NCI-H1930 (cell line): ENCODE measurements at places on chromosomes 12 and 14.

GRCh38 chr14:74893614-74894091 lies 11.9 kb downstream of the DLST start:
- no peak for DNase-seq

GRCh38 chr12:55280991-55281390 lies 15.4 kb downstream of the OR6C6 start:
- DNase-seq, result no peak

- DNase-seq, result no peak
These were observed 284.0 kb downstream of the PRKD1 start for GRCh38 chr14:29643433-29644211.

DNA sequence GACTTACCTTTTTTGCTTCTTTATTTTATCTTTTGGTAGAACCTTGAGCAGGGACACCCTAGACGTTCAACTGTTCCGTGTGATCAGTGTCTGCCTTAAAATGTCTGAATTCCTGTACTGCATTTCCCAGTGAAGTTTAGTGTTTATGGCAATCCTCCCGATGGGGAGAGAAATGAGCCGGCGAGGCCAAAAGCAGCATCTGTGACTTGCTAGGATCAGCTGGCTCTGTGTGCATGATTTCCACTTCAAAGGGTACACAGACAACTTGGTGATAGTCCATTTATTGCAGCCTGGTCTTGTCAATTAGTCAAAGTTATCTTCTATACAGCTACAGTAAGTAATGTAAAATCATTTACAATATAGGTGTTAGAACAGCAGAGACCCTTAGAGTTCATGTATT lies 768.5 kb downstream of the DIO2 start:
- DNase-seq, result no peak

- DNase-seq, result no peak
These were observed 5.6 kb downstream of the CHFR start for GRCh38 chr12:132881818-132882217.

GRCh38 chr12:52946797-52947547 lies 1.9 kb upstream of the KRT18 start:
- no peak for DNase-seq

- DNase-seq, result no peak
These were observed 136.9 kb downstream of the EGLN3 start for GRCh38 chr14:33814010-33814409.

- DNase-seq, result no peak
These were observed 156.6 kb downstream of the GCH1 start for GRCh38 chr14:54746019-54746418.

GRCh38 chr12:68821357-68822188 lies 13.6 kb downstream of the MDM2 start:
- DNase-seq, result no peak

DNA sequence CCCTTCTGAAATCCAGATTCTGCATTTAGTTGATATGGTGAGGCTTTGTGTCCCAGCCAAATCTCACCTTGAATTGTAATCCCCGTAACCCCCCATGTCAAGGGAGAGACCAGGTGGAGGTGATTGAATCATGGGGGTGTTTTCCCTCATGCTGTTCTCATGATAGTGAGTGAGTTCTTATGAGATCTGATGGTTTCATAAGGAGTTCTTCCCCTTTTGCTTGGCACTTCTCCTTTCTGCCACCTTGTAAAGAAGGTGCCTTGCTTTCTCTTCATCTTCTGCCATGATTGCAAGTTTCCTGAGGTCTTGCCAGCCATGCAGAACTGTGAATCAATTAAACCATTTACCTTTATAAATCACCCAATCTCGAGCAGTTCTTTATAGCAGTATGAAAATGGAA lies 23.1 kb upstream of the C12orf42 start:
- no peak for DNase-seq

DNA sequence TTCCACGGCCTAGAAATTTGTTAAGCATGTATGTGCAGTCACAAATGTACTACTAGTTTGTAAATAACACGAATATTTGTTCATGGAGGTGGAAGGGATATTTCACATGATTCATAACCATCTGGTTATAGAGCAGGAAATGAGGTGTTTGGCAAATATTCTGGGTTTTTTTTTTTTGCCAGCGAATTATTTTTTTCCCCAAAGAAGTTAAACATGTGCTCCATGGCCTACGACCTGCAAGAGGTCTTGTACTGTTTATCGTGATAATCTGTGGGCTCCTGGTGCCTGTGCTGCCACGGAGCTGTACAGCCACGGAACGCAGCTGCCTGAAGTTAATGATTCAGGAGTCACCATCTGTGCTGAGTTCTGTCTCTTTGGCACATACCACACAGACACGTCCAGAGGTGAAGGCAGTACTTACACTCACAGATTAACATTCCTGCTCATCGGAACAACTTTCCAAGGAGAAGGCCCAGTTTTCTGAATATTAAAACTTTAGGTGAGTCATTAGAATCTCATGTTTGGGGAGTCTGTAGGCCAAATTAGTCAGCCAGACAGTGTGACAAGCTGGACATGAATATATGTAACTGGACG lies 156.3 kb downstream of the TMX1 start:
- no peak for DNase-seq

DNA sequence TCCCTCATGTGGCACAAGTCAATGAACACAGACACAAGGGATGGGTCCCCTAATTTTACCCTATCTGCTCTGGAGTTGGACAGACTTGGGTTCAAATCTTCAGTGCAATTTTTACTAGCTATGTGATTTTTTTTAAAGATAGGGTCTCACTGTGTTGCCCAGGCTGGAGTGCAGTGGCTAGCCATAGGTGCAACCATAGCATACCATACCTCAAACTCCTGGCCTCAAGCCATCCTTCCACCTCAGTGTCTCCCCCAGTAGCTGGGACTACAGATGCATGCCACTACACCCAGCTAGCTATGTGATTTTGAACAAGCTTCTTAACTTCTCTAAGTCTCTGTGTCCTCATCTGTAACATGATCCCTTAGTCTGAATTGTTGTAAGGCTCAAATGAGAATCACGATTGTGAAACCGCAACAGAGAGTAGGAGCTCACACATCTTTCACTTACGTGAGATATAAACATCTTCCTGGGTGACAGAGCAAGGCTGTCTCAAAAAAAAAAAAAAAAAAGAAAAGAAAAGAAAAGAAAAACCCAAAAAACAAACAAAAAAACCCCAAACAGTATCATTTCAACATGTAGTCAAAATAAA lies 4.7 kb downstream of the CALCOCO1 start:
- DNase-seq, result no peak

GRCh38 chr14:94569381-94570001 lies 8.2 kb downstream of the SERPINA4 start:
- no peak for DNase-seq

- no peak for DNase-seq
These were observed 57.3 kb downstream of the NRXN3 start for GRCh38 chr14:78227248-78228077.

DNA sequence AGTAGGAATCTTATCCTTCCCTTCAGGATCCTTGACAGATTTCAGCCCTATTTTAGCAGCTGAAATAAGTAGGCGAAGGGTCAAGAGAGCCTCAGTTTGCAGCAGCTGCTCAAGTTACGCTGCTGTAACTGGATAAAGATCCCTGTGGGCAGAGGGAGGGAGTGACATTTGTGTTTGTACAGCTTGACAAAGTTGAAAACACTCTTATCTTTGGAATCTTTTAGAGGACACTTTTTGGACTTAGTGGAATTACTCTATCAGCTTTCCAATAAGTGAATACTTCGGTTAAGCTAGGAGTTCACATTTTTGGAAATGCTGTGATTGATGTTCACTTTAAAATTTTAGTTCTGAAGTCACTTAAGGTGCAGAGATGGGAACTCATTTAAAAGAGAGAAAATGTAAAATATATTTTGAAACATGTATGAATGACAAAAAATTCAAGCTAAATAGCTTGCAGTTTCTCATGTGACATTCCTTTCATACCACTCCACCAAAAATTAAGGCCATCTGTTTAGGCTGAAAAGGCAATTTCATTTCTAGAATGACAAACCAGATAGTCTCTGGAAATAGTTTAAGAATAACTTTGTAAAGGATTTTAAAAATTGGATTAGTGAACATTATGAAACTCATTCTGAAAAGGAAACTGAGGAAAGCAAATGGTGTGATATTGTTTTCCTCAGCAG lies 55.2 kb downstream of the SLC38A4 start:
- DNase-seq, result no peak

DNA sequence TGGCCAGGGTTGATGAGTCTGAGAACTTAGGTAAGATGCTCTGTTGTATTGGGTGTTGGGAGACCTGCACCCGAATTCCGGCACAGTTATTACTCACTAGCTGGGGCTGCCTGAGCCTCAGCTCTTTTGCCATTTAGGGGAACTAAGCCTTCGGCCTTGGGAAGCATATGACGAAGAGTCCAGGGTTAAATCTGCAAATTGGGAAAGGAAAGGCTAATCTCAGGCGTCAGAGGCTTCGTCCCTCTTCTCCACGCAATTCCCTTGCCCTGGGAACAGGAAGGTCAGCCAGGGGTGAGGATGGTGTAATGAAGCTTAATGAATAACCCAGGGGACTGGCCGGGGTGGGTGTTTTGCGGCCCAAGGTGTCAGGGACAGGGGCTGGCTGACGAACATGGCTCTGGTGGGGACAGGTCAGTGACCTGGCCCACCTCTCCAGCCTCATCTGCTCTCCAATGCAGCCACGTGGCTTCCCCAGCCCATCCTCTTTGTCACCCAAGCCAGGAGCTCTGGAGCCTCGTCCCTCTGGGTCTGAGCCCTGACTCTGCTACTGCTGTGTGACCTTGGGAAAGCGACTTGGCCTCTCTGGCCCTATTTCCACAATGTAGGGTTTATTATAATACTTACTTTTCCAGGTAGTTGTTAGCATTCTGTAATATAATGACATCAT lies 3.8 kb upstream of the SDSL start:
- no peak for DNase-seq

- no peak for DNase-seq
These were observed 263.3 kb downstream of the SLC16A7 start for GRCh38 chr12:59859171-59859510.

DNA sequence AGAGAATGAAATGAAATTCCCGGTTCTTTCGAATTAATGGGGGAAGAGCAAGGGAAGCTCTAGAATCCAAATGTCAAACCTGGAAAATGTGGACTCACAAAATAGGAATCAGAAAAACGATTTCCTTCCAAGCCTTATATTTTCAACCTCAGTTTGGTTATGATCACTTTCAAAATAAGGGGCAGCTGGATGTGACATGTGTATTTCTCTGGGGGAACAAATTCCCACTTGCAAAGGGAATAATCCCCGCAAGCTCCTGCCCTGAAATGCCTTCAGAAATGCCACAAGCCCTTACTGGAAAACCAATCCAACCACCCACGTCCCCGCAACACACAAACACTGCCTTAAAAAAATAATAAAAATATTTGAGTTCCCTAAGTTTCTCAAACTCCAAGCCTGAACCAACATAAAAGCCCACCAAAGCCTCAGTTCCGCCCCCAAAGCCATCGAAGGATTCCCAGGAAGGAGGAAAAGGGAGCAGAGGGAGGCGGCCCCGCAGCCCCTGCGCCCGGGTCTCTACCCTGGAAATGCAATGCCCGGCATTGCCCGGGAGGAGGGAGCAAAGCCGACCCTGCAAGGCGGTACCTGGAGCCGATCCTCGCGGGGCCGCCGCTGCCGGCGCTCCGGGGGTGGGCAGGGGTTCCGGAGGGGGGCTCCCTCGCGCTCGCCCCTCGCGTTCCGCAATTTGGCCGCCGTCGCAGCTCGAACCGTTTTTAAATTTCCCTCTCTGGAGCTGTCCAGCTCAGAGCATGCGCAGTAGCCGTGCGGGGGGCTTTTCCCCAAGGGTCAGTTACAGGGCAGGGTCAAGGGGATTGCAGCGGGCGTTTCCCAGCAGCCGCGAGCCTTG lies at the start of gene FOXN4:
Gene FOXN4, minus strand, starts transcription at position 751 of the 847 bp plus-strand sequence. CDS start 963 bp downstream, outside the sequence.
- DNase-seq, result peak; percentile 48

DNA sequence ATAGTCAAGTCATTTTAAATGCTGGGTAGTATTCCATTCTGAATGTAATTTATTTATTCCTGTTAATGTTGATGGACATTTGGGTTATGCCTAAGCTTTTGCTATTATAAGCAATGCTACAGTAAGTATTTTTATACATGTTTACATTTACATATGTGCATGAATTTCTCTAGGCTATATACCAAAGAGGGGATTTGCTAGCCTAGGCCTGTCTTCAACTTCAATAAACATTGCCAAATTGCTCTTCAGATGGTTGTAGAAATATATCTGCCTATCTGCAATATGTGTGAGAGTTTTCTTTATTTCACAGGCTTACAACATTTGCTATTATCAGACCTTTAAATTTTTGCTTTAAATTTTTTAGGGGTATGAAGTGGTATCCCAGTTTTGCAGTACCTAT lies 87.0 kb downstream of the MIPOL1 start:
- DNase-seq, result no peak

- DNase-seq, result no peak
These were observed 15.7 kb upstream of the SLC2A3 start for GRCh38 chr12:7951671-7952070.

- DNase-seq, result no peak
These were observed 101.2 kb upstream of the SLC38A2 start for GRCh38 chr12:46473634-46474329.

- peak; percentile 68 for DNase-seq
These were observed 554.9 kb downstream of the NRXN3 start for GRCh38 chr14:78725086-78725485.

GRCh38 chr12:1932264-1932777 lies 13.9 kb upstream of the CACNA2D4 start:
- no peak for DNase-seq

DNA sequence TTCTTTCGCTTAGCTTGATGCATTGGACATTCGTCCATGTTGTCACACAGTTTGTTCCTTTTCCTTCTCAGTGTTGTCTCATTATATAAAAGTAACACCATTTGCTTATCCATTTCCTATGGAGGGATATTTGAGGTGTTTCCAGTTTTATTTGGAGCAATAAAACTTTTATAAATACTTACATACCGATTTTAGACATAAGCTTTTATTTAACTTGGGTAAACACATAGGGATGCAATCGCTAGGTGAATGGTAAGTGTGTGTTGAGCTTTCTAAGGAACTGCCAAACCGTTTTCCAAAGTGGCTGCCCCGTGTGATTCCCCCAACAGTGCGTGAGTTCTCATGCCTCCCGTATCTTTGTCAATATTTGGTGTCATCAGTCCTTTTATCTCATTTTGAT lies 95.2 kb upstream of the DYNC1H1 start:
- DNase-seq, result no peak

GRCh38 chr14:104363891-104364760 lies 215.4 kb upstream of the C14orf180 start:
- no peak for DNase-seq

GRCh38 chr14:96267336-96267735 lies 11.3 kb downstream of the BDKRB1 start:
- no peak for DNase-seq

GRCh38 chr14:21199611-21200560 lies 44.0 kb upstream of the OR5AU1 start:
- DNase-seq, result no peak

DNA sequence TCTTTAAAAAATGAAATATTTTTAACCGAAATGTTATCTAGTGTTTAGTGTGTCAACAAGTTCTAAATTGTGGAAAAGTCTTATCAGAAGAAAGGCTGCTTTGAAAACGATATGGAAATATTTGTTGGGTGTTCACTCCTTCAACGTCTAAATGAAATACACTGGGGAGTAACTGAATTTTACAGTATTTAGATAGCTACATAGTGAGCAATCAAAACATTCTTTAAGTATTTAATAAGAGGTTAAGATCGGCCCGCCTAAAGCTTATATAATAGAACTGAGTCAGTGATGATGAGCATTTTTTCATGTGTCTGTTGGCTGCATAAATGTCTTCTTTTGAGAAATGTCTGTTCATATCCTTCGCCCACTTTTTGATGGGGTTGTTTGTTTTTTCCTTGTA lies 228.3 kb downstream of the RAD51B start:
- no peak for DNase-seq

- DNase-seq, result no peak
These were observed 11.2 kb upstream of the SERPINA10 start for GRCh38 chr14:94304243-94304642.

GRCh38 chr14:24883576-24883975 lies 166.4 kb downstream of the STXBP6 start:
- no peak for DNase-seq
